ENCODE measurements at places on chromosomes 3 and 15. TPM values are rescaled to one million over a fixed set of nuclear protein-coding genes. Genes with fewer than 3 reads are reported as not detected.

NBEAL2 gene
- total RNA-seq, result 46.9 TPM

SGO1 gene
- 18.5 TPM for total RNA-seq

ISL2 gene
- total RNA-seq, result 3.9 TPM

SERINC4 gene
- total RNA-seq, result 0.12 TPM

NANOGP8 gene
- not detected for total RNA-seq

CSPG4 gene
- 0.08 TPM for total RNA-seq

EAF1 gene
- 18.8 TPM for total RNA-seq

PAQR5 gene
- 123 TPM for total RNA-seq

TNNC1 gene
- 1.4 TPM for total RNA-seq

ATP13A5 gene
- not detected for total RNA-seq

GRK7 gene
- not detected for total RNA-seq

ADAMTSL3 gene
- 0.31 TPM for total RNA-seq

GOLGA6D gene
- not detected for total RNA-seq

ABHD17C gene
- 48.8 TPM for total RNA-seq

NR1I2 gene
- total RNA-seq, result not detected

CTXN2 gene
- total RNA-seq, result 0.02 TPM

CAPN3 gene
- 0.21 TPM for total RNA-seq

SLC35G2 gene
- total RNA-seq, result 21.9 TPM

HDC gene
- total RNA-seq, result not detected

SNX22 gene
- total RNA-seq, result 1.5 TPM

XCR1 gene
- total RNA-seq, result not detected

DNAH12 gene
- total RNA-seq, result 0.12 TPM

SIDT1 gene
- 0.19 TPM for total RNA-seq

ROBO1 gene
- total RNA-seq, result 14.8 TPM

PLD1 gene
- 8.5 TPM for total RNA-seq

NCBP2 gene
- 49.0 TPM for total RNA-seq

DLEC1 gene
- total RNA-seq, result 0.07 TPM

TPM1 gene
- total RNA-seq, result 572 TPM

NUP210 gene
- 40.3 TPM for total RNA-seq

PP2D1 gene
- total RNA-seq, result not detected

MASP1 gene
- total RNA-seq, result 0.06 TPM

A4GNT gene
- not detected for total RNA-seq

APPL1 gene
- 22.5 TPM for total RNA-seq

SLC12A8 gene
- 1.3 TPM for total RNA-seq

DCUN1D1 gene
- 18.7 TPM for total RNA-seq

GXYLT2 gene
- total RNA-seq, result 1.5 TPM

TTC23 gene
- 11.2 TPM for total RNA-seq

PLSCR2 gene
- total RNA-seq, result not detected

FGD5 gene
- not detected for total RNA-seq

CHD2 gene
- total RNA-seq, result 31.3 TPM

SLC41A3 gene
- total RNA-seq, result 22.6 TPM

TAGLN3 gene
- total RNA-seq, result not detected

KCNH8 gene
- not detected for total RNA-seq

DUOXA2 gene
- total RNA-seq, result not detected

GOLGA6L24 gene
- total RNA-seq, result not detected

PARL gene
- 63.9 TPM for total RNA-seq
